ENCODE measurements at places on chromosomes 1 and 21.
A peak's percentile ranks its signal among the peaks of the same experiment; 100 is the strongest.

DNA sequence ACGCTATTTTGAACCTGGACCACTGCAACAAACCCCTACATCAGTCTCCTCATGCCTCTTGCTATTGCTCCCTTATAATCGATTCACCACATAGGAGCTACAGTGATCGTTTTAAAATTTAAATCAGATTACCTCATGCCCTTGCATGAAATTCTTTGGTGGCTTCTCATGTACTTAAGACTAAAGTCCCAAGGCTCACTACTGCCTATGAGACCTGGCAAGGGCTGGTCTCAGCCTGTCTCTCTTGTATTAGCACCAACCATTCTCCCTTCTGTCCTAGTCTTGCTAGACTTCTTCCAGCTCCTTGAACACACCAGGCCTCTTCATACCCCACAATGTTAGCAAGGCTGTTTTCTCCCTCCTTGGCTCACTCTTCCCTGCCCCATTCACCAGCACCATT, 6.5 kb upstream of the GNPAT start:
- DNase-seq: no peak

DNA sequence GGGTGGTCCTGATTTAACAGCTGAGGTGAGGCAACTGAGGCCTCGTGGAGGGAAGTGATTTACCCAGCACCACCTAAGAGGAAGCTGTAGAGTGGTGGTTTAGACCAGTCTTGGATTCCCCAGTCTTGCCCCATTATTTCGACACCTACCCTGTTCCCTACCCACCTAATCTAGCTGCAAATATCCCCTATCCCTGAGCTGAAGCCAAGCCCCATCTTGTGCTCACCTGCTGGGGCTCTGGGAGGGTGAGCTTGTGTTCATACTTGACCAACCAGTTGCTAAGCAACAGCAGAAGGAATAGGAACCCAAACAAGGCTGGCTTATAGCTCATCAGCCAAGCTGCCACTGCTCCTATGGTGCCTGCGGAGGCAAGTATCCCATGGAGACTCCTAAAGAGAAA, 2.0 kb downstream of the TEX46 start:
- no peak for DNase-seq

DNA sequence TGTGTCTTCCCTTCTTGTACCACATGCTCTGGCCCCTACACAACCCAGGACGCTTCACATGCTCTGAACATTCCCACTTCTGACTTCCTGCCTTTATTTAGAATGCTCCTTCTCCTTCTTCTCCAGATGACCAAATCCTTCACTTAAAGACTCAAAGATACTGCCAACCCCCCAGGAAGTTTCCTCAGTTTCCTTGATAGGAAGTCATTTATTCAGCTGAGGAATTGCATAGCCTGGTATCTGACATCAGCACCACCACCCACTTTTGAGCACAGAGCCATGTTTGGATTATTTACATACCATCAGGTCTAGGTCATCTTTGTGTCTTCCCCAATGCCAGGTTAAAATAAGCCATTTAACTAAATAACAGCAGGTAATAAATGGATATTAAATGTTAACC, 42.4 kb downstream of the GFI1 start:
- no peak for DNase-seq

DNA sequence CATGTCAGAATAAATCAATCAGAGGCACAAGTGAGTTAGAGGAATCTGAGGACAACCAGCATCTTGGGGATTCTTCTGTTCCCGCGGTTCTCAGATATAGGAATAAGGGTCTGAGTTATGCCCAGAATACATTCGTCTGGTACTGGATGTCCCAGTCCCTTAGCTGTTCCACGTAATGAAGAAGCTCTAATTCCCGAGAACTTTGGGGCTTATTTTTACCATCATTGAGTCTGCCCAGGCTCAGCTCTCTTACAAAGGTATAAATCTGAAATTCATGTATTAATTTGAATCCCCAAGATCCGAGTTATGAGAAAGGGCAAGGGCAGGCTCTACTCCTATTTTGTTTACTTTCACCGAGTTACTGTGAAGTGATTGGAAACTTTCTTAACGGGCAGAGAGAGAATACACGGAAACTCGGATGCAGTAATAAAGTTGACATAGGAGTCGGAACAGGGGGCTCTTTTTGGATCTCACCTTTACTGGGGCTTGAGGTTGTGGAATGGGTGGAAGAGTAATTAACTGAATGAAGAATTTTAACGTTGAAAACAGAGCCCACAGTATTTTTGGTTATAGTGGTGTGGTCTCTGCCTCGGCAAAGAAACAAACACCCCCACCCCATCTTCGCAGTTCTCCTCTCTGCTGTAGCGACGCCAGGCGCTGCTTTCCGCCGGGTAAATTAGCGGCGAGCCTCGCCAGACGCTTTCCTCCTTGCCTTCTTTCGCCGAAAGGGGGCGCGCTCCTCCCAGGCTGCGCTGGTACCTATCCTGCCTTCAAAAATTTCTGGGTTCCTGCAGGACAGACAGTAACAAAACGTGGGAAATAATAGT, 7.1 kb downstream of the PRRX1 start:
- no peak for DNase-seq

DNA sequence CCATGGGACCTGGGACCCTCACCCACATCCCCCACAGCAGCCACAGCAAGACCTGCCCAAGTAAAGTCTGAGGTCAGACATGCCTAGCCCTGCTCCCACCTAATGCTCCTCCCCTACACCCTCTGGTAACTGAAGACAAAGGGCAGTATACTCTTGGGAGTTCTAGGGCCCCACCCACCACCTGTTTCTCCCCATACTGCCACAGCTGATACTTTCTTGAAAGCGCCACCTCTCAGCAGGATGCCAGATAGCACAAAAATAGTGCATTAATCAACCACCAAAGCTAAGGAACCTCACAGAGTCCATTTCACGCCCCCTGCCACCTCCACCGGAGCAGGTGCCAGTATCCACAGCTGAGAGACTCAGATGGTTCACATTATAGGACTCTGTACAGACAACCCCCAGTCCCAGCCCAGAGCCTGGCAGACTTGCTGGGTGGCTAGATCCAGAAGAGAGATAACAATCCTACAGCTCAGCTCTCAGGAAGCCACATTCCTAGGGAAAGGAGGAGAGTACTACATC, 238.1 kb downstream of the LRRC40 start:
- no peak for DNase-seq

GRCh38 chr1:2381741-2382620, 9.4 kb downstream of the MORN1 start:
- DNase-seq: peak; percentile 54

DNA sequence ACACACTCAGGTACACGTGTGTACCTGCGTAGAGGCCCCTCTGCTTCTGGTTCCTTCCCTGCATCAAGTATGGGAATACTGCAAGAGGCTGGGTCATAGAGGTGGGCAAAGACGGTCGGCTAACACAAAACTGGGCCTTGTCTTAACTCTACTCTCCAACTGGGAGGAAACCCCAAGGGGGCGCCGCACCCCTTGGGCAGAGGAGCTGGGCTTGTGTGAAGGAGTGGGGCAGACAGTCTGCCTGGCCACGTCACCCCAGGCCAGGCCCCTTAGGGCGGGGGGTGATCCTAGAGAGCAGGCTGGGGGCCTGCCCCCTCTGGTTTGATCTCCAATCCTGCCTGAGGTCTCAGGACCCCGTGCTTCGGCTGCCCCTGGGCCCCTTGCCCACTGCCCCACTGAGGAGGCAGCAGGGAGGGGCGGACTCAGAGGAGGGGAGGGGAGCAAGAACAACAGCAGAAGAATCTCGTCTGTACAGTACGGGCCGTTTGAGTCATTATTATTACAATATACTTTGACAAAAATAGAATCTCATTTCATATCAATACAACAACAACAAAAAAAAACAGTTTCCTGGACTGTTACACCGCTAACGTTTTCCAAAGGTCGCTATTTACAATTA, 34.7 kb downstream of the MEF2D start:
- DNase-seq: no peak

GRCh38 chr1:210250665-210250997, 18.0 kb downstream of the SERTAD4 start:
- no peak for DNase-seq

DNA sequence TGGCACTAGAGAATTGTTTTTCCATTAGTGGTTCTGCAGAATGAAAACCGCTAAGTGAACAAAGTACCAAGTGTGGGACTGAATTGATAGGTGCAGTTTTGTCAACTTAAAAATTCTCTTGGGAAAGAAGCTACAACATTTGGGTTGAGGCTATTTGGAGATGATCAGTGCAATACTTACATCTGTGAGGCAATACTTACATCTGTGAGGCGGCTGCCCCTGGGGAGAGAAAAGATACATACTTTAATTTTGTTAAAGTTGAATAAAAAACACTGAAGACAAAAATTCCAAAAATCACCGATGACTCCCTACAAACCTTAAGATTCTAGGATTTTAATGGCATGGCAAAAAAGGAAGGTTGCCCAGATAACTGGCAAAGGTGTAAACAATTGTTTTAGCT, 1.7 kb downstream of the CFAP410 start:
- no peak for DNase-seq

- DNase-seq: no peak
These were observed 9.7 kb downstream of the CELA2B start for GRCh38 chr1:15485636-15486035.

DNA sequence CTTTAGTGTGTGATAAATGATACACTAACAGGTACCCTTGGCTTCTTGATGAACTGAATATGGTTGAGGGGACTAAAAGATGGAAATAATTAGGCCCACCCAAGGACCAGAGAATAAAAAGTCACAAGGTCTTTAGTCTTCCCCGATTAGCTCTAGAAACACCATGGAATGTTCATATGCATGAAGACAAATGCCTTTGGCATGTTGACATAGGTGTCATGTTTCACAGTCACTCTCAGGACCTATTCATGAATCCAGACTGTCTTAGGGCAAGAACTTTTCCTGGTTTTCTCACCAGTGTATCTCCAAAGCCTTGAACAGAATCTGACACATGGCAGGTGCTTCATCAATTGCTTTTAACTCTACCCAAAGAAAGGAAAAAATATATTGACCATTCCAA, 412.8 kb downstream of the AJAP1 start:
- DNase-seq: no peak

GRCh38 chr1:39645411-39646043, 6.1 kb upstream of the HEYL start:
- DNase-seq: no peak

DNA sequence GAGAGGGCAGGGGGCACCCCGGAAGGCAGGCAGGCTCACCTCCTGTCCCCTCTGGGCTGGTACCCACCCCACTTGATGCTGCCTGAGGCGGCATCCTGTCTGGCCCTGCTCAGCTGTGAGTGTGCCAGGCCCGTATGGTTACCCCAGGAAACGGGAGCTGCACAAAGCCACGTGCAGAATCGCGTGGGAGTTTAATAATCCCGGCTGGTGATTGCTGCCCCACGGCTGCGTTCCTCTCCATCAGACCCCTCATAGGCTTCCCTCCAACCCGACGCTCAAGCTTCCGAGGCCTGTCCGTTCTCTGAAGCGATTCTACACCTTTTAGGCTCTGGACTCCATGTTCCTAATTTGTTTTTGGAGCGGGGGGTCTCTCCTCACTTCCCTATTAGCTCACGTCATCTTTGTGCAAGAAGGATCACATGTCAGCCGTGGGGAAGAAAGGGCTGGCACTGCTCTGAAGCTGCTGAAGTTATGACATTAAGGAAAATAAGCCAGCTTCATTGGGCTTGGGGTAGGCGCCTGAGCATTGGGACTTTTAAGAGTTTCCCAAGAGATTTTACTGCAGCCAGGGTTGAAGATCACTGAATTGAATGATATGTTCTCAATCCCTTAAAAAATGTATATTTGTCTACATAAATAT, 1.1 kb upstream of the B3GALT5 start:
- DNase-seq: no peak

DNA sequence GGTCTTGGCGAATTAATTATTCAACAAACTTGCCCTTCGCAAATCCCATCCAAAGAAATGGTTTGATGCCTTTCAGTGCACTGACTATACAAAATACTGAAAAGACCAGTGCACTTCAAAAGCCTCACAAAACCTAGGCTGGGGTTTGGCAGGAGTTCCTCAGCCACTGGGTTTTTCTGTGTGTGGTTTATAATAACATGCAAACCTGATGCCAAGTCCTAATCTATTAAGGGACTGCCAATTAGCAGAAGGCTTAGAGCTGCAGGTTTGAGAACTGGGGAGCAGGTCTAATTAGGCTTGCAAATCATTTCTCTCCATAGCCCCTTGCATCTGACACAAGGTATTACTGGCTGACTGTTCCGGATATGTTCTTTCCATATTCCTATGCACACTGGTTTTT, 27.7 kb downstream of the PLPP3 start:
- DNase-seq: no peak

DNA sequence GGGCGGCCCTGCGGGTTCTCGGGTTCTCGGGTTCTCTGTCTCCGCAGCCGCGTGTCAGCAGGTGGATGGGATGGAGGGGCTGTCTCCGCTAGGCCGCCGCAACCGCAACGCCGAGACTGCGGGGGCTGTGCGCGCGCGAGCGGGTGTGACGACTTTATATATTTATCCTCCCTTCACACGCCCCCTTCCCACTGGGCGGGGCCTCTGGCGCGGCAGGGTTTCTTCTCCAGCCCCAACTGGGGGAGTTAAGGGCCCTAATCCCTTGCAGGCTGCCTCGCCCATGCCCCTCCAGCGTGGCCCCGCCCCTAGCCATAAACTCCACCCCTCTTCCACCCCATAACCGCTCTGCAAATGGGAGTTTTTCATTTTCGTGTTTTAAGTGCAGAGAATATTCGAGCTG, 3.4 kb downstream of the IGSF21 start:
- DNase-seq: no peak

GRCh38 chr1:110548381-110548780, 29.4 kb upstream of the KCNA10 start:
- no peak for DNase-seq

- DNase-seq: no peak
These were observed 112.0 kb upstream of the LRRC7 start for GRCh38 chr1:69455718-69456117.

DNA sequence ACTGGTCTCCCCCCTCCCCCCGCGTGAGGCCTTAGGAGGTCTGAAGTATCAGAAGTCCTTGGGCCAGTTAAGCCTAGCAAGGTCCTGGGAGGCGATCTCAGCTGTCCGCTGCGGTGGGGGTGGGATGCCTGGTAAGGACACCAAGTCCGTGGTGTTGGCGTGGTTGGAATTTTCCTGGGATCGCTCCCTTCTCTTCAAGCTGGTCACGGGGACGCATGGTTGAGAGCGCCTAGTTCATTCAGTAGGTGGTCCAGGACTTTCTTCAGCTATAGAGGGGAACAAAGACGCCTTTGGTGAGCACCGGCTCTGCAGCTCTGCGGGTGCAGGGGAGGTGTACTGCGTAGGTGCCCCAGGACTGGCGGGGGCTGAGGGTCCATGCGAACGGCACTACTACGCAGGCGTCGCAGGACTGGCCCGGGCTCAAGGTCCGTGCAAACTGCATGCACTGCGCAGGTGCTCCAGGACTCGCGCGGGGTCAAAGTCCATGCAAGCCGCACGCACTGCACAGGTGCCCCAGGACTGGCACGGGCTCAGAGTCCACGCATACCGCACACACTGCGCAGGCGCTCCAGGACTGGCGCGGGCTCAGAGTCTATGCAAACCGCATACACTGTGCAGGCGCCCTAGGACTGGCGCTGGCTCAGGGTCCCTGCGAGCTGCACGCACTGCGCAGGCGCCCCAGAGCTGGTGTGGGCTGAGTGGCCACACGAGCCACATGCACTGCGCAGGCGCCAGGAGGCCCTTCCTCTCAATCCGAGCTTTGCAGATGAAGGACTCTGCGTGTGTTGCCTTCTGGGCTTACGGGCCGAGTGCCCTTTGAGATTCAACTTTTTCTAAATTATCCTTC, 36.6 kb upstream of the HMGN1 start:
- DNase-seq: no peak
